ENCODE measurements at places on chromosomes 1 and 21.

- H3K27me3 ChIP-seq = no peaks in the 10 kb centered on the region
- H3K4me1 ChIP-seq = peaks cover 2% of the 10 kb centered on the region
- no peak for DNase-seq
- no peak overlapping the region for H3K27ac ChIP-seq
Observed at GRCh38 chr1:246275036-246275435, 232.0 kb downstream of the SMYD3 start.

- DNase-seq = no peak
- H3K4me3 ChIP-seq = no peak overlapping the region
- H3K4me1 ChIP-seq = peaks cover 4% of the 10 kb centered on the region
- peaks cover 4% of the 10 kb centered on the region for H3K36me3 ChIP-seq
- peaks cover 8% of the 10 kb centered on the region for H3K27me3 ChIP-seq
Observed at GRCh38 chr21:15687208-15687607, 42.6 kb upstream of the USP25 start.

- peaks cover 4% of the 10 kb centered on the region for H3K27me3 ChIP-seq
- H3K27ac ChIP-seq = no peak overlapping the region
- peaks cover 2% of the 10 kb centered on the region for H3K4me1 ChIP-seq
- DNase-seq = no peak
- H3K36me3 ChIP-seq = no peaks in the 10 kb centered on the region
Observed at GRCh38 chr1:173134029-173134428, 73.1 kb downstream of the TNFSF4 start.

- no peaks in the 10 kb centered on the region for H3K36me3 ChIP-seq
- H3K4me3 ChIP-seq = no peak overlapping the region
Observed at GRCh38 chr1:223243441-223244050, 100.5 kb upstream of the TLR5 start.

DNA sequence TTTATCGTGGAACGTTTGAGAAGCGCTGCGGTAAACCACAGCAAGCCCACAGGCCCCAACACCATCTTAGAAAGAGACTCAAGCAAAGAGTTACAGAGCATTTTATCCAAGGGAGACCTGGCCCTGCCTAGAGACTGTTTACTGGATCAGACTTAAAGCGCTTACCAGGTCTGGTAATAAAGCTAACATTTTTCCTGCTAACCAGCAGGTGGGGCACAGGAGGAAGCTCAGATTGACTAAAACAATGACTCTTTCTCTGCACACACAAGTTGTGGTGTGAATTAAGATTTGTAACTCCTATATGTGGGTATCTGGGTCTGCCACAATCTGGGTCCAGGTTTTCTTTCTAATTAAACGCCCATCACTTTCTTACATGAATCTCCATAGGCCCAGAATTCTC is 136.5 kb upstream of the ETS2 start:
- peaks cover 2% of the 10 kb centered on the region for H3K36me3 ChIP-seq
- no peak overlapping the region for H3K27ac ChIP-seq
- H3K4me1 ChIP-seq = no peaks in the 10 kb centered on the region
- H3K27me3 ChIP-seq = peaks cover 54% of the 10 kb centered on the region

DNA sequence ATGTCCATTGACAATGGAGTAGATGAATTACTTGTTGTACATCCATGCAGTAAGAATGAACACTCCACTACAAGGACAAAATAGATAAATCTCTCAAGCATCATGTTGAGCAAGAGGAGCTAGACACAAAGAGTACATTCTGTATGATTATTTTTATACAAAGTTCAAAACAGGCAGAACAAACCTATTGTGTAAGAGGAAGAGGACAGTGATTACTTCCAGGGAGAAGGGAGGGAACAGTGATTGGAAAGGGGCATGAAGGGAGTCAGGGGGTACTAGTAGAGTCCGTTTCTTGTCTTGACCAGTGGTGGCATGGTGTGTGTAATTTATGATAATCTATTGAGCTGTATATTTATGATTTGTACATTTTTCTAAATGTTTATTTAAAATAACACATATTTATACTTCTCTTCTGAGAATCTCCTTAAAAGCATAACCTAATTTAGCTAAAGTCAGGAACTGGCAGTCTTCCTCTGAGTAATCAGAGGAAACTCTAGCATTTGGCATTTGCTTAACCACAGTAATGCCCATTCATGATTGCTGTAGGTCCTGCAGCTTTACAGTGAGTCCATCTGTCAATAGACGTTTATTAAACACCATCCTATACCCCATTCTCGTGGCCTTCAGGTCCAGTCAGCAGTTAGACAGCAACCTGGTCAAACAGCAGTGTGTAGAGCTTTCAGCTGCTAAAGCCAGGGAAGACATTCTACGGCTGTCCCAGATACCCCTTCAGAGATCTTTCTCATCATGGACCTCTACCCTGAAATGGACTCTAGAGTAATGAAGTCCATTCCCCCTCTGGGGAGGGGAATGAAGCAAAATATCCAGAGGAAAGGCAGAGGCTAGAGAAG is 114.1 kb upstream of the GALNT2 start:
- peaks cover 9% of the 10 kb centered on the region for H3K4me1 ChIP-seq
- peak overlapping the region; percentile 34 for H3K4me3 ChIP-seq
- no peak for DNase-seq
- H3K27me3 ChIP-seq = peaks cover 14% of the 10 kb centered on the region
- no peaks in the 10 kb centered on the region for H3K36me3 ChIP-seq

DNA sequence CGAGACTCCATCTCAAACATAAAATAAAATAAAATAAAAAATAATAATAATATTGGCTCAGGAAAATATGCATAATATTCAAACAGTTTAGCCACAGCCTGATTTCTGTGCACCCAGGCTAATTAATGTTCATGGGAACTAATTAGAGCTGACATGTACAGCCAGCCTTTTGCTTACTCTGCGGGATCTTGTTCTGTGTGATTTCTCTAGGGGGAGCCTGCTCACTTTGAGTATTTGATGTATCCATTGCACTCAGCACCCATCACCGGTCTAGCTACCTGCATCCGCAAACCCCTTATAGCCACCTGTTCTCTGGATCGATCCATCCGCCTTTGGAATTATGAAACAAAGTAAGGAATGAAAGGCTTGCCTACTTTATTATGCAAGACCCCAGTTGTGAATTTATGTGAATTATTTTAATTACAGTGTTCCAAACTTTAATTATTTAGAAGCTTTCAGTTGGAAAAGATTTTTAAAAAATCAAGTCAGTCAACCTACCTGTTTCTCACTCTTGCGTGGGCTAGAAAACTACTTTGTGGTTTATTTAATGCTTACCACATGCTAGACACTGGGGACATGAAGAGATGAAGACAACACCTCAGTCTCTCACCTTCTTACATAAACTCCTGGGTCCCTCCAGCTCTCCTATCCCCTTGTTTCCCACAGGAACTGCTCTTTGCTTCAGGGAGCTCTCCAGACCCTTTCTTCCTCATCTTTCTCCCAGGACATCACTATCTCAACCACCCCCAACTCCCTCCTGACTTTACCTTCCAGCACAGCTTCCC is 25.4 kb downstream of the CFAP57 start:
- H3K4me1 ChIP-seq = no peaks in the 10 kb centered on the region
- H3K27ac ChIP-seq = no peak overlapping the region

GRCh38 chr1:22334860-22335550 is 116.6 kb upstream of the ZBTB40 start:
- H3K27ac ChIP-seq = no peak overlapping the region
- no peaks in the 10 kb centered on the region for H3K27me3 ChIP-seq
- no peak overlapping the region for H3K4me3 ChIP-seq
- no peak for DNase-seq
- peaks cover 6% of the 10 kb centered on the region for H3K36me3 ChIP-seq

DNA sequence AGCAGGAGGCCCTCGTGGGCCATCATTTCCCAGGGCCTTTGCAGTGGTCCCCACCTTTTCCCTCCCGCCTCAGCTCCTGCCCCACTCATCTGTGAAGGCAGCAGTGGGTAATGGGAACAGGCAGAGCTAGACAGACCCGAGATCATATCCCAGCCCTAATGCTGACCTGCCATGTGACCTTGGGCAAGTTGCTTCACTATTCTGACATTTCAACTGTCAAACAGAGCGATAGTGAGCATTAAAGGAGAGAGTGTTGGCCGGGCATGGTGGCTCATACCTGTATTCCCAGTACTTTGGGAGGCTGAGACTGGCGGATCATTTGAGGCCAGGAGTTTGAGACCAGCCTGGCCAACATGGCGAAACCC is 51.7 kb downstream of the RPS6KA1 start:
- H3K4me3 ChIP-seq = no peak overlapping the region
- no peak for DNase-seq
- H3K27me3 ChIP-seq = no peaks in the 10 kb centered on the region

DNA sequence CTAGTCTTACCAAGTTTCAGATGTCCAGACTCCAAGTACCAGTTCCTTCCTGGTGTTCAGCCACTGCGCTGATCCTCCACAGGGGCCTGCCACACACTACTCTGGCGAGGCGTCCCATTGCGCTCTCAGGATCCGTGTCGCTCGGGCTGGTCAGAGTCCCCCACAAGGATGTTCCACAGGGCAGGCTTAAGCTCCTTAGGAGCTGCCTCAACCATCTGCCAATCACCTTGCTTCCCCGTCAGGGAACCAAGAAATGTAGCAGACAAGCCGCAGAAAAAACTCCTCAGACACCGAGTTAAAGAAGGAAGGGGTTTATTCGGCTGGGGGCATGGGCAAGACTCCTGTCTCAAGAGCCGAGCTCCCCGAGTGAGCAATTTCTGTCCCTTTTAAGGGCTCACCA is 9.8 kb downstream of the OR2W3 start:
- DNase-seq = no peak
- no peaks in the 10 kb centered on the region for H3K27me3 ChIP-seq
- no peak overlapping the region for H3K27ac ChIP-seq

- no peak for DNase-seq
- H3K4me1 ChIP-seq = peaks cover 29% of the 10 kb centered on the region
- H3K27ac ChIP-seq = peak overlapping the region; percentile 49
Observed at GRCh38 chr1:19662313-19662712, 2.4 kb upstream of the HTR6 start.

- no peak overlapping the region for H3K4me3 ChIP-seq
- no peaks in the 10 kb centered on the region for H3K4me1 ChIP-seq
- peaks cover 12% of the 10 kb centered on the region for H3K27me3 ChIP-seq
Observed at GRCh38 chr21:45629046-45629981, 14.2 kb upstream of the PCBP3 start.

DNA sequence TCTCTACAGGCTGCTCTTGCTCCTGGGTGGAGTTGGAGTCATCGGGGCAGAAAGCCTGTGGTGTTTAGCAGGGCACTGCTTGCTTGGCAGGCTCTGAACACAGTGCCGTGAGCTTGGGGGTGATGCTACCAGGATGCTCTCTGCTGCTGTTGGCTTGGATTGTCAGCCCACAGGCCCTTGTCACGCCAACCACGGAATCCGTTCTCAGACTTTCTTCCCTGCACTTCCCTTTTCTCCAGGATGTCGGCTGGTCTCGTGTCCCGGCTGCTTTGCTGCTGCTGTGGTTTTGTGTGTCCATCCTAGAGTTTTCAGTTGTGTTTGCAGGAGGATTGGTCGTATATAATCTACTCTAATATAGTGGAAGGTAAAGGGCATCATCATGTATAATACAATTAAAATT is 44.4 kb upstream of the TTC34 start:
- peaks cover 12% of the 10 kb centered on the region for H3K27me3 ChIP-seq
- H3K4me3 ChIP-seq = no peak overlapping the region
- no peak overlapping the region for H3K27ac ChIP-seq

- DNase-seq = no peak
- H3K27me3 ChIP-seq = peaks cover 48% of the 10 kb centered on the region
- H3K36me3 ChIP-seq = peaks cover 6% of the 10 kb centered on the region
- peaks cover 11% of the 10 kb centered on the region for H3K4me1 ChIP-seq
Observed at GRCh38 chr1:29240986-29241385, 4.7 kb downstream of the PTPRU start.

GRCh38 chr1:167548059-167548932 is 5.3 kb downstream of the CREG1 start:
- H3K27me3 ChIP-seq = no peaks in the 10 kb centered on the region
- peaks cover 15% of the 10 kb centered on the region for H3K4me1 ChIP-seq
- H3K36me3 ChIP-seq = peaks cover 5% of the 10 kb centered on the region
- no peak overlapping the region for H3K4me3 ChIP-seq
- DNase-seq = no peak
- peak overlapping the region; percentile 51 for H3K27ac ChIP-seq

GRCh38 chr1:84365225-84366221 is 32.8 kb upstream of the DNASE2B start:
- no peak overlapping the region for H3K4me3 ChIP-seq
- H3K4me1 ChIP-seq = peaks cover 4% of the 10 kb centered on the region
- no peaks in the 10 kb centered on the region for H3K36me3 ChIP-seq

- H3K4me3 ChIP-seq = no peak overlapping the region
- no peaks in the 10 kb centered on the region for H3K4me1 ChIP-seq
- no peak overlapping the region for H3K27ac ChIP-seq
- no peaks in the 10 kb centered on the region for H3K36me3 ChIP-seq
- peaks cover 27% of the 10 kb centered on the region for H3K27me3 ChIP-seq
- DNase-seq = no peak
Observed at GRCh38 chr1:159532922-159533321, 2.9 kb downstream of the OR10J5 start.

DNA sequence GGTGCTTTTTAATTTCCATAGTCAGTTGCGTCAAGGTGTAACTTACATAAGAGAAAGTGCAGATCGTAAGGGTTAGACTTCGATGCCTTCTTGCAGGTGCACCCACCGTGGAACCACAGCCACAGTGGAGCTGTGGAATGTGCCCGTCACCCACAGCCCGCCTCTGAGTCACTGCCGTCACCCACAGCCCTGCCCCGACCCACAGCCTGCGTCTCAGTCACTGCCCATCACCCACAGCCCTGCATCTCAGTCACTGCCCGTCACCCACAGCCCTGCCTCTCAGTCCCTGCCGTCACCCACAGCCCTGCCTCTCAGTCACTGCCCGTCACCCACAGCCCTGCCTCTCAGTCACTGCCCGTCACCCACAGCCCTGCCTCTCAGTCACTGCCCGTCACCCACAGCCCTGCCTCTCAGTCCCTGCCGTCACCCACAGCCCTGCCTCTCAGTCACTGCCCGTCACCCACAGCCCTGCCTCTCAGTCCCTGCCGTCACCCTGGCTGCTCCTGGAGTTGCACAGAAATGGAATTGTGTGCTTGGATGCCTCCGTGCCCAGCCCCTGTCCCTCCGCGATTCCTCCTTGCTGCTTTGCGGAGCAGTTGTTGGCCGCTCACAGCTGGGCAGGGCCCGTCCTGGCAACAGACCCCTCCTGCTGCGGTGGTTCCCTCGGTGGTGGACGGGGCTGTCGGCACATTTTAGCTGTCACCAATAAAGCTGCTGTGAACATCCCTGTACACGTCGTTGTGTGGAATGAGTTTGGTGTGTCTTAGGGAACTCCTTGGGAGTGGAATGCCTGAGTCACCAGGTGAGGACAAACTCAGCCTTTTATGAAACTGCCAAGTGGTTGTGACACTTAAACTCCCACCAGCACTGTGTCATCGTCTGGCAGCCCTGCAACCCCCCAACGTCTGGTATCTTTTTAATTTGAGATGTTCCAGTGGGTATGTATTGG is 44.9 kb upstream of the COL6A2 start:
- DNase-seq = no peak
- peaks cover 7% of the 10 kb centered on the region for H3K4me1 ChIP-seq
- no peak overlapping the region for H3K27ac ChIP-seq
- peaks cover 11% of the 10 kb centered on the region for H3K27me3 ChIP-seq

DNA sequence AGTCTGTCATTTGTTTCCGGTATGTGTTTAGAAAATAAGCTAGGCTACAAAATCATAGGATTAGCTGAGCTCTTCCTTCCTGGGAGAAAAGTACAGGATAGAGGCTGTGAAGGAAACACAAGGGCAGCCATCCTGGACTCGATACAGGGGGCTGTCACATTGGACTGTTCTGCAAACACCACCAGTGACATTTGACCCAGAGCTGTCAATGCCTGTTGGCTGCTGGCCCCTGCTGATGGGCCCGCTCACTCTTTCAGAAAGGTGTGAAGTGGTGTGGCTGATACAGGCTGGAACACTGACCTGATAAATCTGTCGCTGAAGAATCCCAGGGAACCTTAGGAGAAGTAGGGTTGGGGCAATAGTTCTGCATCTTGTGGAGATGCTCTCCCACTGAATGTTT is 183.1 kb downstream of the RHOU start:
- peaks cover 7% of the 10 kb centered on the region for H3K4me1 ChIP-seq
- no peak overlapping the region for H3K27ac ChIP-seq
- no peaks in the 10 kb centered on the region for H3K27me3 ChIP-seq
- H3K4me3 ChIP-seq = no peak overlapping the region
- no peaks in the 10 kb centered on the region for H3K36me3 ChIP-seq
